ENCODE measurements at places on chromosomes 2 and 18. TPM values are rescaled to one million over a fixed set of nuclear protein-coding genes. Genes with fewer than 3 reads are reported as not detected.

- H3K27ac ChIP-seq: no peak overlapping the region
- H3K4me1 ChIP-seq: peaks cover 37% of the 10 kb centered on the region
- no peak overlapping the region for H3K4me3 ChIP-seq
Measured at GRCh38 chr2:231113489-231113888, 11.4 kb downstream of the HTR2B start.

Gene ANKRD23
- 2.5 TPM for total RNA-seq

DNA sequence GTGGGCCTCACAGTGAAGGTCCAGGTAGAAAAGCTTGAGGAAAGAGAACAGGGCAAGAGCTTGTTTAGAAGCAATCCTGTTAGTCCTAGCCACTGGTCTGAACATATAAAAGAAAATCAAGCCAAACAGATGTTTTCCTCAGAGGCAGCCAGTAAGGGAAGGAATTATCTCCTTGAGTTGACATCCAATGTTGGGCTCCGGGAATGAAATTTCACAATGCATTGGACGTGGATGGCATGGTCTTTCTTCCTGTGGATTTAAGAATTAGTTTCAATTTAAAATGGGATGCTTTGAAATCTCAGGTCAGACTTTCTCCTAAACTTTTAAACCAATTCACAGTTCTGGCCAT lies 92.1 kb downstream of the ACKR3 start:
- peaks cover 84% of the 10 kb centered on the region for H3K4me1 ChIP-seq
- no peak overlapping the region for H3K4me3 ChIP-seq
- no peak for DNase-seq
- H3K36me3 ChIP-seq: no peaks in the 10 kb centered on the region
- H3K27ac ChIP-seq: peak overlapping the region; percentile 87
- no peaks in the 10 kb centered on the region for H3K27me3 ChIP-seq

DNA sequence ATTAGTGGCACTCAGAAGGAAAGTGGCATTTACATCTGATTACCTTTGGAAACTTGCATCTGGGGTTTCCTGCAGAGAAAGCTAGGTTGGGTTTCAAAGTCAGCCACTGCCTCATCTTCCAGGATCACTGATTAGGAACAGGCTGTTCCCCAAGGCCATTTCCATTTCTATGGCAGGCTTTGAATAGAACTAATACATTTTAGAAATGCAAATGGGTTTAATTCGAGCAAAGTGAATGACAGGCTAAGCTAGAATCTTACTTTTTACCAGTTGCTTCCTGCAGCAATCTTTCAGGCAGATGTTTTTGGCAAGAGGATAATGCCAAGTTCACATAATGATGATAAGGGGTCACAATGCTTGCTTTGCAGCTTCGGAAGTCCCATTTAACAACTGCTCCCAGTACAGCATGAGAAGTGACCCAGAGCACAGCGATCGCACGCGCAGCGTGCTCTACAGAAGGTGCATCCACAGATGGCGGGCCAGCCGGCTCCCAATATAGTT lies 336.7 kb downstream of the LPIN1 start:
- H3K4me1 ChIP-seq: peaks cover 8% of the 10 kb centered on the region
- H3K27me3 ChIP-seq: no peaks in the 10 kb centered on the region
- no peak for DNase-seq
- no peak overlapping the region for H3K27ac ChIP-seq
- H3K4me3 ChIP-seq: no peak overlapping the region

Gene GALNT3
- 2.2 TPM for total RNA-seq

- H3K36me3 ChIP-seq: no peaks in the 10 kb centered on the region
- no peaks in the 10 kb centered on the region for H3K27me3 ChIP-seq
- no peak overlapping the region for H3K4me3 ChIP-seq
- no peak for DNase-seq
Measured at GRCh38 chr18:31247574-31248199, 70.3 kb upstream of the DSG1 start.

- no peaks in the 10 kb centered on the region for H3K27me3 ChIP-seq
- H3K36me3 ChIP-seq: no peaks in the 10 kb centered on the region
- H3K4me3 ChIP-seq: no peak overlapping the region
- no peak for DNase-seq
Measured at GRCh38 chr18:65372904-65373303, 377.9 kb upstream of the CDH7 start.

Gene CDH20
- not detected for total RNA-seq

GRCh38 chr2:96143231-96143847 lies 1.9 kb downstream of the DUSP2 start:
- peaks cover 6% of the 10 kb centered on the region for H3K36me3 ChIP-seq
- peaks cover 14% of the 10 kb centered on the region for H3K27me3 ChIP-seq
- H3K4me3 ChIP-seq: no peak overlapping the region
- no peak overlapping the region for H3K27ac ChIP-seq
- DNase-seq: no peak

Gene RPIA
- total RNA-seq: 3.8 TPM

- H3K27ac ChIP-seq: no peak overlapping the region
- H3K27me3 ChIP-seq: no peaks in the 10 kb centered on the region
- H3K4me1 ChIP-seq: no peaks in the 10 kb centered on the region
- no peak overlapping the region for H3K4me3 ChIP-seq
Measured at GRCh38 chr18:79129120-79129519, 59.9 kb downstream of the ATP9B start.

DNA sequence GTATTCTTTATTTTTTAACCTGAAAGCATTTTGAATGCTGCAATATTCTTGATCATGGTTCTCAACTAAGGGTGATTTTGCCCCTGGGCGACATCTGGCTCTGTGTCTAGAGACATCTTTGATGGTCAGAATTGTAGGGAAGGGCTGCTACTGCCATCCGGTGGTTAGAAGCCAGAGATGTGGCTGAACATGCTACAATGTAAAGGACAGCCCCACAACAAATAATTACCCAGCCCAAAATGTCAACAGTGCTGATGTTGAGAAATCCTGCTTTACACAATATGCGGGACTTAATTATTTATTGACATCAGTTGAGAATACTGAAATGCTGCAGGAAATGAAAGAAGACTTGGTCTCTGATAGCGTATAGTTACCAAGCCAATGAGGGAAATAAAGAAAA lies 37.5 kb upstream of the SERPINB2 start:
- peak; percentile 58 for DNase-seq
- H3K4me3 ChIP-seq: no peak overlapping the region
- peaks cover 9% of the 10 kb centered on the region for H3K27me3 ChIP-seq
- H3K4me1 ChIP-seq: no peaks in the 10 kb centered on the region
- no peak overlapping the region for H3K27ac ChIP-seq

Gene CAPG
- 1.4 TPM for total RNA-seq

- peak; percentile 84 for DNase-seq
- H3K27me3 ChIP-seq: no peaks in the 10 kb centered on the region
- no peak overlapping the region for H3K4me3 ChIP-seq
- no peaks in the 10 kb centered on the region for H3K36me3 ChIP-seq
Measured at GRCh38 chr18:48990481-48991318, 39.9 kb upstream of the SMAD7 start.

Gene ANKRD30BL
- not detected for total RNA-seq

Gene TBR1
- 0.03 TPM for total RNA-seq

- no peak overlapping the region for H3K4me3 ChIP-seq
- H3K36me3 ChIP-seq: no peaks in the 10 kb centered on the region
- no peaks in the 10 kb centered on the region for H3K27me3 ChIP-seq
- no peaks in the 10 kb centered on the region for H3K4me1 ChIP-seq
Measured at GRCh38 chr18:63264871-63265270, 54.7 kb downstream of the BCL2 start.

Gene GBX2
- 13.0 TPM for total RNA-seq

GRCh38 chr18:48736321-48737260 lies 197.8 kb downstream of the CTIF start:
- peak overlapping the region; percentile 21 for H3K27ac ChIP-seq
- H3K36me3 ChIP-seq: peaks cover 87% of the 10 kb centered on the region
- H3K4me3 ChIP-seq: no peak overlapping the region
- H3K4me1 ChIP-seq: peaks cover 42% of the 10 kb centered on the region
- no peaks in the 10 kb centered on the region for H3K27me3 ChIP-seq

Gene RAB6C
- not detected for total RNA-seq

Gene PMAIP1
- 24.2 TPM for total RNA-seq

- no peak for DNase-seq
- peaks cover 48% of the 10 kb centered on the region for H3K36me3 ChIP-seq
- no peak overlapping the region for H3K4me3 ChIP-seq
- H3K4me1 ChIP-seq: peaks cover 38% of the 10 kb centered on the region
- H3K27me3 ChIP-seq: no peaks in the 10 kb centered on the region
Measured at GRCh38 chr2:85011098-85011497, 40.1 kb downstream of the KCMF1 start.

- no peak for DNase-seq
- no peaks in the 10 kb centered on the region for H3K27me3 ChIP-seq
- H3K27ac ChIP-seq: no peak overlapping the region
- H3K4me3 ChIP-seq: no peak overlapping the region
Measured at GRCh38 chr18:13392899-13393298, 174.3 kb downstream of the LDLRAD4 start.

DNA sequence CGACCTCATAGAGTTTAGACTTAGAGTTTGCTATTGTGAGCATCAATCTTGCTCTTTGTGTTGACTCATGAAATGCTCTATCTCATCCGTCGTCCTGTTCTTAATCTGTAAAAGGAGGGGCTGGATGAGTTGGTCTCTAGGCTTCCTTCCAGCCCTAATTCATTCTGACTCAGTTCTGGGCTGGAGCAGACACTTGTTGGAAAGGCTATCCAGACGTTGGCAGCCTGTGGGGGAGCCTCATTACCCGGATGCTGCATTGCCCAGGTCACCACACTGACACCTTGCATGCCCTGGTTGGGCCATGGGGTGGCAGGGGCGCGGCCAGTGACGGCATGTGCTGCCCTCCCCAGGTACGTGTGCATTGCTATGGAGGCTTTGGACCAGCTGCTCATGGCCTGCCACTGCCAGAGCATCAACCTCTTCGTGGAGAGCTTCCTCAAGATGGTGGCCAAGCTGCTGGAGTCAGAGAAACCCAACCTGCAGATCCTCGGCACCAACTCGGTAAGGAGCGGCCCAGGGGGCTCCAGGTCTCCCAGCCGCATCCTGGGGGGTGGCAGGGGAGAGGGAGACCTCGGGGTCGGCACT lies 61.5 kb downstream of the EFR3B start:
- no peak overlapping the region for H3K4me3 ChIP-seq
- no peak for DNase-seq
- no peaks in the 10 kb centered on the region for H3K27me3 ChIP-seq

- DNase-seq: no peak
- no peaks in the 10 kb centered on the region for H3K27me3 ChIP-seq
- H3K27ac ChIP-seq: no peak overlapping the region
- no peak overlapping the region for H3K4me3 ChIP-seq
Measured at GRCh38 chr2:148930046-148930775, 55.2 kb downstream of the KIF5C start.

DNA sequence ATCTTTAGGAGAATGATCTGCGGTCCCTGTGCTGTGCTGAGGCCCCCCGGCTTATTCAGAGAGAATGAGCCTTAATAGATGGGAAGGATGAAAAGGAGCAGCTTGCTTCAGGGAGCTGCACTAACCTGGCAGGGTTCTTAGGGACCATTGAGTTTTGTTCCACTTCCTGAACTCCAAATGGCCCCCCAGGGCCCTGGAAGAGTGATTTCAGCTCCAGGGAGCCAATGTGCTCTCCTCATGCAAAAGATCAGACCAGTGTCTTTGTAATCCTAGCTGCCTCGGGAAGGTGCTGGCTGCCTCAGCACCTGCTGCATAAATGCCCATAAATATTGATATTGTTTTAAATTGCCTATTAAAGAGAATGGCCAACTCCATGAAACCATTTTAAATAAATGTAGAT lies 210.2 kb downstream of the NCK2 start:
- no peak overlapping the region for H3K4me3 ChIP-seq
- H3K27ac ChIP-seq: no peak overlapping the region
- H3K27me3 ChIP-seq: 0 out of 2 replicates have a peak, but pooled peaks cover 3% of the 10 kb centered on the region
- no peaks in the 10 kb centered on the region for H3K36me3 ChIP-seq

Gene MAP3K19
- total RNA-seq: not detected

DNA sequence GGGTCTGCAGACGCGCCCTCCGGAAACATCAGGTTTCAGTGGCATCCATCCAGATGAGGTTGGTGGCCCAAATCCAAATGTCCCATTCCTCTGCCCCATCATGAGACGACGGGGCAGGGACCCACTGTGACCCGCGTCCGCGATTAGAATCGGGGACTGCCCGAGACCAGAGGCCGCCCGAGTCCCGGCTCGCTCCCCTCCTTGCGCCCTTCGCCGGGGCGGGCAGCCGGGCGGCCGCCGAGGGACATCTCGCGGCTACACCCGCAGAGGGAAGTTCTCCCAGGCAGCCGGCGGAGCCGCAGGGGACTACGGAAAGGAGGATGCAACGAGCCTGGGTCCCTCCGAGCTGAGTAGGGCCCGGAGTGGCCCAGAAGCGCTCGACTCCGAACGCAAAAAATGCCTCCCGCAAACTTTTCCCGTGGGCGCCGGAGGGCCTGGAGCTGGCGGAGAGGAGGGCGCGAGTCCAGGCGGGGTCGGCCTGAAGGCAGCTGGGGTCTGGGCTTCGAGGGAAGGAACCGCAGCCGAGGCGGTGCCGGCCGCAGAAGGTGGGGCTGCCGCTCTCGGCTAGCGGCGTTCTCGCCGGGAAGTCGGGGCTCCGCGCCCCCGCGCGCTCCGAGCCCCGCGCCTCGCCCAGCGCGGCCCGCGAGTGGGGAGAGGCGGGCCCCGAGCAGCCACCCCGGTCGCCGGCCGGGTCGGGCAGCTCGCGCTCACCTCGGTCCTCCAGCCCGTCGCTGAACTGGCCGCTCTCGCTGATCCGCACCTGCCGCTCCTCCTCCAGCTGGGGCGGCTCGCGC lies 580 bp downstream of the TMEM163 start:
- no peaks in the 10 kb centered on the region for H3K36me3 ChIP-seq
- DNase-seq: no peak
- H3K27ac ChIP-seq: no peak overlapping the region

- no peak overlapping the region for H3K27ac ChIP-seq
- no peaks in the 10 kb centered on the region for H3K36me3 ChIP-seq
- peak; percentile 13 for DNase-seq
- H3K27me3 ChIP-seq: no peaks in the 10 kb centered on the region
- no peak overlapping the region for H3K4me3 ChIP-seq
- H3K4me1 ChIP-seq: no peaks in the 10 kb centered on the region
Measured at GRCh38 chr2:136384531-136385303, 266.8 kb upstream of the CXCR4 start.

DNA sequence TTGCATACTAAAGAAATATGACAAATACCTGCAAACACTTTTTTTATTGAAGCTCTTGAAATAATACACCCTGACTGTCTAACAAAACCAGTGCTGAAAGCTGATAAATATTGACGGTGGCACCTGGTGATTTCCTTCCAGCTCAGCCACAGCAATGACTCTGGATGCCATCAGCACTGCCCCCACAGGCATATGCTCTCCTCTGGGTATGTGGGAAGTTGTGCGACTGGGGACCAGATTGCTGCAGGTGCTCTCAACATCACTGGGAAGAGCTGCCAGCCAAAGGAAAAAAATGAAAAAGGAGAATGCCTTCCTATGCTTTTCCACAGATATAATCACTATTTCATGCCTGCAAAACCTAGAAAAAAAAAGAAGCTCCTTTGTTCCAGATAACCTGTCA lies 141.5 kb downstream of the PIGN start:
- no peak for DNase-seq
- no peak overlapping the region for H3K4me3 ChIP-seq
- no peaks in the 10 kb centered on the region for H3K4me1 ChIP-seq

Gene MATN3
- 2.9 TPM for total RNA-seq

DNA sequence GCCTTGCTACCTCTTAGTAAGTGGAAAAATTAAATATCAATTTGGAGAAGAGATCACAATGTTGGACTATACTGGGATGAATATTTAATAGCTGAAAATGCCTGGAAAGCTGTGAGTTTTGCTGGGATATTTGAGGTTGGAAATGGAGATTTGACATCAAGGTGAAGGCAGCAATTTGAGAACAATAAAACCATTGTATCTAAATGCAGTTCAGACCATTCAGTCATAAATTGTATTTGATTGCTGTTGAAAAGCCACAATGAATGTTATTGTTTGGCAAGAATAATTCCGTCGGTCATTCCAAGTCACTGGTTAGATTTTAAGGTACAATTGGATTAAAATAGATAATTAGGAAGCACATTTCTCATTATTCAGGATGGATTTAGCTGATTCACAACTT lies 325.6 kb downstream of the HRH4 start:
- H3K27me3 ChIP-seq: no peaks in the 10 kb centered on the region
- no peak overlapping the region for H3K27ac ChIP-seq
- H3K36me3 ChIP-seq: no peaks in the 10 kb centered on the region
- H3K4me1 ChIP-seq: no peaks in the 10 kb centered on the region

All from SJSA1 (cell line).